Neuronal stem cell (in vitro differentiated cells): ENCODE measurements at places on chromosomes 5 and 9.

- DNase-seq: no peak
These were observed 119.8 kb upstream of the CDH9 start for GRCh38 chr5:27158171-27158570.

DNA sequence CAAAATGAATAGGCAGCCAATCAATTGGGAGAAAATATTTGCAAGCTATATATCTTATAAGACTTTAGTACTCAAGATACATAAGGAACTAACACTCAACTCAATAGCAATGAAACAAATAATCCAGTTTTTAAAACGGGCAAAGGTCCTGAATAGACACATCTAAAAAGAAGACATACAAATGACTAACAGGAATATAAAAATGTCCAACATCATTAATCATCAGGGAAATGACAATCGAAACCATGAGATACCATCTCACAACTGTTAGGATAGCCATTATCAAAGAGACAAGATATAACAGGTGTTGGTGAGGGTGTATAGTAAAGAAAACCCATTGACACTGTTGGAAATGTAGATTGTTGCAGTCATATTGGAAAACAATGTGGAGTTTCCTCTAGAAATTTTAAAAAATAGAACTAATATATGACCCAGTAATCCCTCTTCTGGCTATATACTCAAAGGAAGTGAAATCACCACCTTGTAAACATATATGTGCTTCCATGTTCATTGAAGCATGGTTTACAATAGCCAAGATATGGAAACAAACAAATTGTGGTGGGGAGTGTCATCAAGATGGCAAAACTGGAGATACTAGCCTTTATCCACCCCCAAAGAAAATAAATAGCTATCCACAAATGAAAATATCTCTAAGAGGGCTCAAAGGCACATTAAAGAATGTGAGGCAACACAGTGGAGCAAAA, 13.9 kb upstream of the BTNL3 start:
- DNase-seq: no peak

- no peak for DNase-seq
These were observed 205.6 kb downstream of the DENND1A start for GRCh38 chr9:123724211-123724796.

GRCh38 chr5:171861381-171861780, 75.8 kb downstream of the SMIM23 start:
- no peak for DNase-seq

DNA sequence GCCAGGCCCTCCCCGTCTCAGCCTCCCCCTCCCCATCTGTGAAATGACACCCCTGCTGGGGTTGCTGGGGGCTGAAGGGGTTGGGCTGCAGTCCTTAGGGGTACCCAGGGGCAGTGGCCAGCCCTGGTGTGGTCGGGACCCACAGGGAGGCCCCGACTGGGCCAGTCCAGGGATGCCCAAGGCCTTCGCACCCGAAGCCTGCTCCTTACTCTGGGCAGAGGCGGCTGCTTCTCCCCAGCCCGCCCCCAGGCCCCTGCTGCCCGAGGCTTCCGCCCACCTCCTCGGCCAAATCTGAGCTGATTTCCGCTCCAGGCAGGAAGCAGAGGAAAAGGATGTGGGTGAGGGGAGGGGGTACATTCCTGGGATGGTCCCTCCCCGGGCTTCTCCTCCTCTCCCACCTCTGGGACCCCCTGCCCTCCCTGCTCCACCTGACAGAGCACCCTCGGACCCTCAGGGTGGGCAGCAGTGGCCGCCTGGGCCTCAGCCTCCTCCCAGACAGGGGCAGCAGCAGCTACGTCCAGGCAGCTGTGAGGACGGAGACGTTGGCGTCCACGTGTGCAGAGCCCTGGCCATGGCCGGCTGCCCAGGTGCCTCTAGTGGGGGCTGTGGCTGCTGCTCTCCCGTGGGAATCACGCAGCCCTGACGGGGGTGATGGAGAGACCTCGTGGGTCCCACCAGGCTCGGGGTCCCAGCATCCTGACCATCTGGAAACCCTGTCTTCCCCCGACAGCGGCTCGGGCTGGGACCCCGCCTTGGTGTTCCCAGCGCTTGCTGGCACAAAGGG, 4.2 kb upstream of the NRARP start:
- no peak for DNase-seq

GRCh38 chr5:40227366-40227765, 452.3 kb upstream of the PTGER4 start:
- DNase-seq: no peak

DNA sequence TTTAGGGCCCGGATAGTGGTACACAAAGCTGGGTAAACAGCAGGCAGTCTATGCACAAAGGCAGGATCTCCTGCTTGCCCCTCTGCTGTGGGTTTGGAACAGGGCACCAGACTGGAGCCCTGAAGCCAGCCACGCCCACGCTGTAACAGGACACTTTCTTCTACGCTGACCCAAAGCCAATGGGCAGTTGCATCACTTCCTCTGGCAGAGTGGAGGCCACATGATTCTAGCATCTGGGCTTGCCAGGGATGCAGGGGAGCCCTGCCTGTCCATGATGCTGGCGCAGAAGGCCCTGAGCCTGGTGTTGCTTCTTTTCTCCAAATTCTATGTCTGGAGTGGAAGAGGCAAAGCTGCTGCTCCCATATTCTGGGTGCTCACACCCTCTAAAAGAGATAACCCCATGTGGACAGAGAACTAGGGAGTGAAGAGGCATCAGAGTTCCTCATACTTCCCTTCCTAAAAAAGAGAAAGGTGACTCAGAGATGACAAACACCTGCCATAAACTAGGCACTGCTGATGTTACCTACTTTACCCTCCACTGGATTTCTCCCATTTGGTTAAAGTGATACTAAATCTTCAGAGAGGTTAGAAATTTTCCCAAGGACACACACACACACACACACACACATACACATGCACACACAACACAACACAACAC, 260.3 kb upstream of the KLF4 start:
- no peak for DNase-seq

- peak; percentile 9 for DNase-seq
These were observed 48.8 kb downstream of the KCNIP1 start for GRCh38 chr5:170552621-170553115.

GRCh38 chr5:171706736-171707441, 78.7 kb upstream of the SMIM23 start:
- DNase-seq: no peak

DNA sequence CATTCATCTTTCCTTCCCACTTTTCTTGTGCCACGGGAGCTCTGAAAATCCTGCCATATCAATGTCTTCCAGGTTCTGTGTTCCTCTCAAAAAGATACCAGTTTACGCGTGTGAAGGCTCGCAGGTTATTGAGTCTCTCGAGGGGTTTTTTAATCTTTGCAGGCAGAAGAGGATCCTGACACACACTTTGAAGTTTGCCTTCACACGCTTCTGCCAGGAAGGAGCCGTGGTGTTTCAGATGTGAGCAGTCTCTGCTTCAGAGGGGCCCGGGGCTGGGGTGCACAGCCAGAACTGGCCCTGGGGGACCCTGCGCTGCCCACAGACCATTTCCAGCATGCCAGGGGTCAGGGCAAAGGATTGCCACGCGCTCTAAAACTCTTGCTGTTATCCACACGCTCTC, 167.2 kb downstream of the TTLL11 start:
- DNase-seq: no peak

DNA sequence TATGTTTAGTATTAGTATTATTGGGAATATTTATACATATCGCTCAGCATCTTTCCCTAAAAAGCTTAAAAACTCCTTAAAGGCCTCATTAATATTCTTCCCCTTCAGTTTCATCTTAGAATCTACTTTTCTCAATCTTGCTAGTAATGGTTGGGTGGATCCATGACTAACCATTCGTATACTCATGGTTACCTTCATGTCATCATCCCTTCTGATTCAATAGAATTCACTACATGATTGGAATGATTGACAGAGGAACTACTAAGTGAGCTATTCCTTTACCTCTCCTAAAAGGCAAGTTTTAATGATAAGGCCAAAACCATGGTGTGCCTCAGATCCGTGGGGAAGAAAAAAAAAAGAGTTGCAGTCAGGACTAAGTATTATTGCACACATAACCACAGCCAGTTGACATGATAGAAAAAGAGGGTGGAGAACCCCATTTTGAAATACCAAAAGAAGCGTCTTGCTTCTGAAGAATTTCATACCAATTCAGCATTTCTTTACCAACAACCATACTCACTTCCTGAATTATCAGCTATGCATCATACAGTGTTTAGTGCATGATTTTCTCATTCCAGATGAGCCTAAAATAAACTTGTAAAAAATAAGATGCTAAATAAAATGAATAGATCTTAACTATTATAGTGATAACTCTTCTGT, 624.6 kb downstream of the PDE4D start:
- no peak for DNase-seq

DNA sequence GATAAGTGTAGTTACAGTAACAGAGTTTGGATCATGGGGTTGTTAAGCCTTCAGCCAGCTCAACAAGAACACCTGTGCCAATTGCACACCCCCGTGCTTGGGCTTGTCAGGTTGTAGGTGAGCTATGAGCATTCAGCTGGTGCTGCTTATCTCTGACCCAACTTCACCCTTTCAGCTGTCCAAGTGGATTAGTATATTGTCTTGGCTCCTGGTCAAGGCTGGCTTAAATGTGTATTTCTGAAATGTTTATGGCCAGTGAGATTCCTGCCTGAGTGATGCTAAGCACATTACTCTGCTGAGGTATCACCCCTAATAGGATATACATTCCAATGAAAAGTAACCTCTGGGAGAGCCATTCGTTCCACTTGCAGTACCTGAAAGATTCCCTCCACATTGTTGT, 44.2 kb upstream of the LMNB1 start:
- no peak for DNase-seq

GRCh38 chr5:43773478-43773844, 170.5 kb downstream of the NNT start:
- no peak for DNase-seq

GRCh38 chr5:94361161-94361560, 257.2 kb downstream of the KIAA0825 start:
- DNase-seq: no peak

- no peak for DNase-seq
These were observed 301.5 kb upstream of the CCNG1 start for GRCh38 chr5:163135849-163136248.

GRCh38 chr5:131373265-131373664, 109.4 kb downstream of the CDC42SE2 start:
- no peak for DNase-seq

- DNase-seq: no peak
These were observed 3.0 kb downstream of the C8G start for GRCh38 chr9:136947955-136948510.

DNA sequence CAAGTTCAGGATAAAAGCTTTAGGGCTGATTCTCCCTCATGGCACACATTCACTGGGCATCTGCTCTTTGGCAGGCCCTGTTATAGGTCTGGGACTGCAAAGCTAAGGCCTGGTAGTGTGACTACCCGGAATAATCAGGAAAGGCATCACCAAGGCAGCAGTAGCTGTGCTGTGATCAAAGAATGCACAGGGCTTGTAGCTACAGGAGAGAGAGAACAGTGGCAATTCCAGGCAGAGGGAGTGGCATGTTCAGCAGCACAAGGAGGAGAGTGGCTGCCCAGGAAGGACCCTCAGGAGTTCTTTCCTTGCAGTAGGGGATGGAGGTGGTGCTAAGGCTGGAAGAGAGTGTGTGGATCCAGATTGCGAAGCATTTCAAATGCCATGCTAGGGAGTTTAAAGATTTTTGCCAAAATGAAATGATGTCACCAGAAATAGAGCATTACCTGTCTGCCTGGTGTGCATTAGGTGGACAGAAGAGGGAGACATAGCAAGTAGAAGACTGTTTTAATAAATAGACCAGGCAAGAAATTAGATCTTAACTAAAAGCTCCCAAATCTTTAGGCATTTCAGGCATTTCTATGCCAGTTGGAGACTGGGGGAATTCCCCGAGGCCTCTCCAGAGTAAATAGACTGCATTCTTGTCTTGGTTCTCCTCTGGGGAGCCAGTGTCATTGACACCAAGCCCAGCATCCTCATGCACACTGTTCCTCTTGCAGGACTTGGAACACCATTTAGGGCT, 69.1 kb downstream of the GPR21 start:
- DNase-seq: no peak

GRCh38 chr9:137428841-137429545, 5.8 kb downstream of the NOXA1 start:
- no peak for DNase-seq

DNA sequence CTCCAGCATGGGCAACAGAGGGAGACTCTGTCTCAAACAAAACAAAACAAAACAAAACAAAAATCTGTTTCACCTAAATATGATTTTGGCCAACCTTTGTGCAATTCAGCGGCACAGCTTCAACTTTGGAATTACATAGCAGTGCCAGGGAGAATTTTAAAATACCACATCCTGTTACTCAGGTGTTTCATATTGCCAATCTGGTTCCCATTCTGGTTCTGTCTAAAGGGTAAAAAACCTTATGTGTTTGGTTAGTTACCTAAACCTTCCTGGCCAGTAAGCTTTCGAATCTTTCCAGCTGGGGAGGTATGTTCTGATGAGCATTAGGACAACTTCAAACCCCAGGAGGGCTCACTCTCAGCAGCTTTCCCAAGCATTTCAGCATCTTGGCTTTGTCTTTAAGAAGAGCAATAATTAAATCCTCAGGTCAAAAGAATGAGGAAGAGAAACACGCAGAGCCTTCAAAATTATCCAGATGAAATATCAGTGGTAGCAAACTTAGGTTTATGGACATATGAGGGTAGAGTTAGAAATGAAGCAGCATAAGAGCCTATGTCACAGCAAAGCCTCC, 2.7 kb downstream of the DAB2 start:
- DNase-seq: no peak

- no peak for DNase-seq
These were observed 205.0 kb upstream of the IER5L start for GRCh38 chr9:129383019-129383560.

GRCh38 chr5:97162045-97162444, 19.6 kb upstream of the LIX1 start:
- DNase-seq: peak; percentile 77

- DNase-seq: no peak
These were observed 104.2 kb downstream of the RAPGEF6 start for GRCh38 chr5:131530706-131531331.

DNA sequence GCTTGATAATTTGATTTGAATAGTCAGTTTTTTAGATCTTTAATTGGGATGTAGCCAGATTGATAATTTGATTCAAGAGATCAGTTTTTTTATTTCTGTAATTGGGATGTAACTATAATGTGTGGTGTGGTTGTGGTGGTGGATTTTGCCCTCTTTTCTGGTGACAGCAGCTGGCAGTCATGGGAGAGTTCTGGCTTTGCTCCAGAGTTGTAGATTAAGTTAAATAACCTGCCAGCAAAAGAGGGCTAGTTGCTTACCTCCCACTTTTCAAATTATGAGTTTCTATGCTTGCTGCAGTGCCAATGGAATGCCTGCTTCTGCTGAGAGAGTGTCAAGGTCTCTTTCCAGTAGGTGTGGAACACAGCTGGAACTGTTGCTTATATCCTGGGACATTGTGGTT, 315.1 kb downstream of the CCDC171 start:
- DNase-seq: no peak

DNA sequence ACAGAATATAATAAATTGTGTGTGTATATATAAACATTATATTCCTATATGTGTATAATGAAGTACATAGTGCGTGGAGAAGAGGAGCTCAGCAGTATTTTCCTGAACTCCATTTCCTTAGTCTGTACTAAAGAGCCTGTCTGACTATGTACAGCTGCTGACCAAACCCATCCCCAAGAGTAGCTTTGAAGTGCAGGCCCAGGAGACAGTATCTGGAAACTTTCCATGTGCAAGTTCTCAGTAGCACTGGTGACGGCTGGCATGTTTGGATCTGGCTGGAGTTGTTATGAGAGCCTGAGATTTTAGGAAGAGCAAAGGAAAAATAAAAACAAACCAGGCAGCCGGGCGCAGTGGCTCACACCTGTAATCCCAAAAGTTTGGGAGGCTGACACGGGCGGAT, 244.2 kb downstream of the RFK start:
- no peak for DNase-seq
